ENCODE measurements at places on chromosomes 7 and 10.
A peak's percentile ranks its signal among the peaks of the same experiment; 100 is the strongest.

DNA sequence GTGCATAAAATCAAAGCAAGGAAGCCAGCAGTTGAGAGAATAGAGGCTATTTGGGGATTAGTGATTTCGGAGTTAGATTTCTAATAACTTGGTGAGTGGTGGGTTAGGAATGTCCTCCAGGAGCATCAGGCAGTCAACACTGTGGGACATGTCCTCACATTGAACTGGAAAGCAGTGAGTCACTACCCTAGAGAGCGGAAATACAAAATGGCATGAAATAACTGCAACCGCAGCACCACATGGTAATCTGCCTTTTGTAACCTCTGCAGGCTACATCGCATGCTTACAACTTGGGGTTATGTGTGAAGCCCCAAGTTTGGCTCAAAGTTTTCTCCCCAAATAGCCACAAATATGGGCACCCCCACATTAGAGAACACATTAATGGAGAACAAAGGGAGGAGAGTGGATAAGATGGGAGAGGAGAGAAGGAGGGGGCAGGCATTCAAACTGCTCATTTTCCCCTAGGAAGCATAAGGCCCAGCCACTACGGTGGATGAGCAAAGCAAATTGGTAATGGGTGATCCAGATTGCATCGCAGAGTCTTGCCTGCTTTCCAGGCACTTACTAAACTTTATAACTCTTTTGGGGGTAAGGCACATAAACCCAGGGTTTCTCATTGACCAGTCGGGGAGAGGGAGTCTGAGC is 22.0 kb upstream of the SLF2 start:
- peak; percentile 3 for DNase-seq

- no peak for DNase-seq
Observed at GRCh38 chr10:52316001-52316400, 1.9 kb downstream of the DKK1 start.

DNA sequence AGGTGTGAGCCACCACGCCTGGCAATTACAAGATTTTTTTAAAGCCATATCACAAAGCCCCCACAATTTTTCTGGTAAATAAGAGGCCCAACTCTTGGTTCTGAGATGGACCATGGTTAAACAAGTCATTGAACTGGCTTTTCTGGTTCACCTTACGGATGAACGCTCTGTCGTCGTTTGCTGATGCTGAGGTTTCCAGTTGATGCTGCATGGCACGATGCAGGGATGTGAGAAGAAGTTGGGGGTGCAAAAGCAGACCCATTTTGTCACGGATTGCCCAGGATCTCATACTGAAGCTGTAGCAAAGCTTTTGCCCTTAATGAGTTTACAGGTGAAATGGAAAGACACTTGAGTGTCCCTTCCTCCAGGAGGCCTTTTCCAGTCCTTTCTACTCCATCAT is 2.0 kb upstream of the IL2RA start:
- DNase-seq: peak; percentile 50

GRCh38 chr7:91812388-91812787 is 68.1 kb downstream of the MTERF1 start:
- no peak for DNase-seq

- no peak for DNase-seq
Observed at GRCh38 chr7:93476491-93477344, 97.8 kb downstream of the CALCR start.

GRCh38 chr7:51366930-51367613 is 50.5 kb upstream of the COBL start:
- no peak for DNase-seq

DNA sequence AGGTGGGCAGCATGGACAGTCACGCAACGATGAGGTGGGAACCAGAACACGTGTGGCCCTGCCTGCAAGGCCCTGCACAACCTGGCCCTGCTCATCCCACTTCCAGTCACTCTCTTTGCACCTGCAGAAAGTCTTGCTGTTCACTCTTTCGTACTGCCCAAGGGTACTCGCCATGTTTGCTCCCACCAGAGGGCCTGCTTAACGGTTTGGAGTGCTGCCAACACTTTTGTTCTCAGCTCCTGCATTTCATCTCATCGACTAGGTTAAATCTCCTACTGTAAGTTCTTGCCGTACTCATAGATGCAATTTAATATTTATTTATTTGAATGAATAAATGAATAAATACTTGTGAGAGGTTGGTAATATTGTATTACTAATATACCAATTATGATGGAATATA is 315.3 kb downstream of the SDK1 start:
- DNase-seq: no peak
